Esophagus mucosa (tissue), 1 donor: ENCODE measurements at places on chromosomes 12 and 14. TPM values are rescaled to one million over a fixed set of nuclear protein-coding genes. Genes with fewer than 3 reads are reported as not detected.

MYL6 gene
- total RNA-seq, result 1,179 TPM

COX14 gene
- total RNA-seq, result 37.9 TPM

STAC3 gene
- total RNA-seq, result 1.1 TPM

NOXRED1 gene
- total RNA-seq, result not detected

VRTN gene
- not detected for total RNA-seq

HELB gene
- total RNA-seq, result 2.1 TPM

RNASE1 gene
- total RNA-seq, result 8.6 TPM

OTX2 gene
- total RNA-seq, result not detected

ORAI1 gene
- total RNA-seq, result 7.3 TPM

KRT85 gene
- not detected for total RNA-seq

CHURC1 gene
- 38.6 TPM for total RNA-seq

FOXN4 gene
- not detected for total RNA-seq

CPNE6 gene
- total RNA-seq, result not detected

CLEC9A gene
- not detected for total RNA-seq

SSTR1 gene
- total RNA-seq, result 0.08 TPM

NTF3 gene
- 2.0 TPM for total RNA-seq

GLT8D2 gene
- 0.88 TPM for total RNA-seq

ATF1 gene
- total RNA-seq, result 22.3 TPM

CABP1 gene
- total RNA-seq, result 0.16 TPM
